ENCODE measurements at places on chromosomes 1 and 21.

DNA sequence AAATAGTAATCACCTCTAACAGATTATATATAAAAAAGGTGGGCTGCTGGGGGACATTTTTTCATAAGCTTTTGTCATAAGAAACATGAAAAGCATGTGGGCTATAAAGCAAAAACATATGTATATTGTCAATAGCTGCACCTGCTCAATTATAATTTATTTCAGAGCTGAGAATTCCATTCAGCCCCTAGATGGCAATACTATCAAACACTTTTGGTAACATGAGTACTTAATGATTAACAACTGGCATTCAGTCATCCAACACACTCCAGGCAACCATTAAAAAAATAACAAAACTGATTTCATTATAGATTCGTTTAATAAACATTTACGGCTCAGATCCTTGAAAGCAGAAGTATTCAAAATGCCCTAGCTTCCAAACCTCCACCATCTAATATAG, 115.1 kb downstream of the KCTD3 start:
- DNase-seq = no peak

DNA sequence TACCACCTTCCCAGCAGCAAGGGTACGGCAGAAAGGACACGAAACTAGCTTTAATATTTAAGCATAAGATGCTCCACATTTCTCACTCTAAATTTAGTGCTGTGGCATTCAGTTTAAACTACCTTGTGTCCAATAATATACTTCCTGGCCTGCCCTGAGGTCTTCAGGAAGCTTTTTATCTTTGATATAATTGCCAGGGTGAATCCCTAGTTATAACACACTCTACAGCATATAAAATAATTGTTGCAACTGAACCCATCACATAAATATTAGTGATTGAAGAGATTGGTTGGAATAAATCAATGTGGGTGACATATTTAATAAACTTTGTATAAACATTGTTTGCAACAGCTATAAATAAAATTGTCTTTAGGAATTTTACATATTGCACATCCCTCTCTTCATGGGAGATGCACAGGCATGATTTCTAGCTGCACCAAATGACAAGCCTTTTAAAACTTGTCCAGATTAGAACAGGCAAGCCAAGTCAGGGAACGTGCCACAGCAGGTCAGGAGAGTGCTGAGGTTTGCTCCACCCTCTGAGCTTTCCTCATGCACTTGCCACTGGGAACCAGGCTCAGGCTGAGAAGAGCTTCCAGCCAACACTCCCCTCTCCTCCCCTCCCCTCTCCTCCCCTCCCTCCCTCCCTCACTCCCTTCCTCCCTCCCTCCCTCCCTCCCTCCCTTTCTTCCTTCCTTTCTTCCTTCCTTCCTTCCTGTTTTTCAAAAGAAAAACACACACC, 623.2 kb upstream of the PKN2 start:
- DNase-seq = no peak

DNA sequence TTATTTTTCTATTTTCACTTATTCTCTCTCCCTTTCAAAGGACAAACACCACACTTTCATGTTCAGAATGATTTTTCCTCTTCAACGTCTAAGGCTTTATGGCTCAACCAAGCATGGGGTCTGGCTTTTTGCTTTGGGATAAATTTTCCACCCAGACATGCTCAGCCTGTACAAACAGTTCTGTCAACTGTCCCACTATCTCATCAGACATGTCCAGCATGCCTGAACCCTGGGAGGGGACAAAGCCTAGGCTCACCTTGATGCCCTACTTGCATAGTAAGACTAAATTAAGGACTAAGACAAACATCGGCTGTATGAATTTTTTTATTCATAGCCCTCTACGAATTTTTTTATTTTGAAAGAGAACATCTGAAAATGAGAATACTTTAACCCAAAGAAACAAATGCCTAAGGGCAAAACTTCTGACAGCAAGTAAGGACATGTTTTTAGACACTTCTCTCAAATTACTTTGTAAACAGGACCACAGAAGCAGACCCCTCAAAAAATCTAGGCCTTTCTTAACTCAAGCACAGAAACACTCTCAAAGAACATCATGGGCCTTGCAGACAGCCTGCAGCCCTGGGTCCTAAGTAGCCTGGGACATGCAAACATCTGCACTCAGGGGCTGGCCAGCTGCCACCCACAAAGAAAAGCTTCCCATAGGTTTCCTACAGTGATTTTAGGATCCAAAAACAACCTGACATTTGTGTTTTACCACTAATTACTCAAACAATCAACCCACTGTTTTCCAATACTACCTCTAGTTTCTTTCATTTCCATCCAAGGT, 72.3 kb upstream of the PALMD start:
- no peak for DNase-seq

DNA sequence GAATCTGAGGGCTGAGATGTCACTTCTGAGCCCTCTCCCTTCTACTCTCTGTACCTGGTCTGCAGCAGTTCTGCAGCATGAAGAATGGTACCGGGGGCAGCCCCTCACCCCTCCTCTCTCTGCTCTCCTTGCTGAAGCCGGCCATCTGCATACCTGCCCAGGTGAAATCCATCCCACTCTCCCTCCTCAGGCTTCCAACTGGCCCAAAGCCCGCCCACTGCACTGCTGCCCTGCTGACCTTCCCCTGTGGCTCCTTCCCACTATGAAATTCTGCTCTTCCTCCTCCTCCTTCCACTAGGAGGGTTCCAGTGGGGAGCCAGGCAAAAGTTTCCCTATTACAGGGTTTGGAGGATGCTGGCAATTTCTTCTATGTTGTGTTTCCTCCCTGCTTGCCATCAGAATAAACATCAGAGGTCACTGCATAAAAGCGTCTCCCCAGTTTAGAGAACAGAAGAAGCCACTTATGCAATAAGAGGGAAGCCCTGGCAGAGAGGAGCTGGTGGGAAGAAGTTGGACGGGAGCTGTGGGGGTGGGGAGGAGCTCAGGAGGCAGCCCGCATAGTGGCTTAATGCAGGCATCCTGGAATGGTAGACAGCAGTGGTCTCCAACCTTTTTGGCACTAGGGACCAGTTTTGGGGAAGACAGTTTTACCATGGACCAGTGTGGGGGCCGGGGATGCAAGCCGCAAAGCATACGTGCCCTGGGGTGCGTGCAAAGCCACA, 30.3 kb downstream of the TMCO4 start:
- no peak for DNase-seq

- DNase-seq = no peak
These were observed 9.3 kb downstream of the SLC19A1 start for GRCh38 chr21:45532826-45533360.

- no peak for DNase-seq
These were observed 139.7 kb downstream of the SLC44A5 start for GRCh38 chr1:75471252-75471651.

- no peak for DNase-seq
These were observed 14.6 kb downstream of the MED18 start for GRCh38 chr1:28343405-28343804.

- no peak for DNase-seq
These were observed 59.0 kb upstream of the RPL11 start for GRCh38 chr1:23632479-23633160.

- DNase-seq = peak; percentile 14
These were observed 68.8 kb upstream of the RGS1 start for GRCh38 chr1:192506741-192507155.

GRCh38 chr1:219427403-219427802, 185.5 kb downstream of the ZC3H11B start:
- no peak for DNase-seq

- no peak for DNase-seq
These were observed 68.4 kb downstream of the MACF1 start for GRCh38 chr1:39272798-39273469.

GRCh38 chr1:11731691-11732283, 4.1 kb upstream of the AGTRAP start:
- no peak for DNase-seq

- DNase-seq = no peak
These were observed 122.6 kb downstream of the KCNJ6 start for GRCh38 chr21:37793660-37794059.

DNA sequence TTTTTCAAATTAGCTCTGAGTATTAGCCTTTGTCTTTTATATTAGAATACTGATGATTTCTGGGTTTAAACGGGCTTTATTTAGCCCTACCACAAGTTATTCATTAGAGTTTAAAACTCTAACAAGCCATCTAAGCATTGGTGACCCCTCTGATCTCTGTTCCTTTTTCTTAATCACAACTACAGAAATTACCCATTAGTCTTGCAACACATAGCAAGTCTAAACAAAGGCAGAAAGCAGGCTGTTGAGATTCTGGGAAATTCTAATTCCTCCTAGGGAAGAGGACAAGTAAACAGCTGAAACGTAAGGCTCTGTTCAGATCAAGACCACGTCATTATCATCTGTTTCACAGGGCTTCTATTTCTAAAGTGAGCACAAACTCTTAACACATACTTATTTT, 491.2 kb upstream of the ZRANB2 start:
- no peak for DNase-seq

DNA sequence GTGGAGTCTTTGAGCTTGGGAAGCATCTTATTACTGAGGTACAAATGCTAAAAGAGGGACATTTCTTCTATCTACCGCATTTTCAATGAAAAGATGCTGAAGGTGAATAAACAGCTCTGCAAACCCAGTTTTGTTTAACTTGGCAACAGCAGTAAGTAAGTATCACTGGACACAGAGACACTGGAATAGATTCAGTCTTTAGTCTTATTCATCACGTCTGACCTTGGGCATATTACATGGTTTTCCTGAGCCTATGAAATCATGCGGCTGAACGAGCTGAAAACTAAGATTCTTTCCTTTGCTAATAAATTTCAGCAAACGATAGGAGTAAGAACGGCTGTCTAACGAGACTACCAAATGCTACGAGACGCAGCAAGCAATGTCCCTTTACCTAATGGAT, 207.4 kb downstream of the GABPA start:
- no peak for DNase-seq

- no peak for DNase-seq
These were observed 23.2 kb downstream of the INSL5 start for GRCh38 chr1:66777831-66778230.

DNA sequence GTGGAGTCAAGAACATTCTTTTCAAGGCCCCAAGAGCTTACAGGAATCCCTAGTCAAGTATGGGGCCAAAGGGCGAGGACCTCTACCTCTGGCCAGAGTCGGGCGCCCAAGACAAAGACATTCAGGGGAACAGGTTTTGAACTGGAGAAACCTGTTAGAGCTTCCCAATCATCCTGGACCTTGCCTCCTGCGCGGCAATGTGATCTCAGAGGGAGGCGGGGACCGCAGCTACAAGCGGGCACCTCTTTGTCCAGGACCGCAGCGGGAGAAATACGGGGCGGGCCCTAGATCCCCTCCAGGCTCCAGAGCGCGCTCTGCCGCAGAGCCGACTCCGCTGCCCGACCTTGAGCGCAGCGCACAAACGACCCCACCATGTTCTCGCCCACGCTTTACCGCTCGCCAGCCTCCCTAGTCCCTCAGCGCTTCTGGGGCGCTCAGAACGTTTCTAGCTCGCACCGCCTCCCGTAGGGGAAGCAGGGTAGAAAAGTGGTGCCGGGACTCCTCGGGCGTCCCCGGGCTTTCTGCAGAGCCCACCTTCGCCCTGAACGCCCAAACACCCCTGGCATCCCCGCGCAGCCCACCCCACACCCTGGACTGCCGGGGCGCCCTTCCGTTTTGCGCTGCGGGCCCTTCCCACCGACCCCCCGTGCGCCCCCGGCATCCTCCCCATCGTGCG, 28.1 kb downstream of the RABIF start:
- no peak for DNase-seq

DNA sequence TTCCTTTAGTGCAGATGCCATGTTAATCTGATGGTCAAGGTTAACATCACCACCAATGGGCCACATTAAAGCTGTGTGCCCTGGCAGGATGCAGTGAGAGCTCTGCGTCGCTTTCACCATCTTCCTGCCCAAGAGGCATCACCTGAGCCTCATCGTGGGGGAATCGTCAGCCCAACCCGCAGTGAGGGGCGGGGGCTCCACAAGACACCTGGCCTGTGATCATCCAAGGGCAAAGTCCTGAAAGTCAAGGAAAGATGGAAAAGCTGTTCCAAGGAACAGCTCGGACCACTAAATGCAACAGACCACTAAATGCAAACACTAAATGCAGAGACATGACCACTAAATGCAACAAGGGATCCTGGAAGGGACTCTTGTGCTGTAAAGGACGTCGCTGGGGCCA, 49.9 kb downstream of the WDR4 start:
- no peak for DNase-seq

GRCh38 chr1:17805869-17806684, 50.9 kb downstream of the ACTL8 start:
- DNase-seq = no peak

- DNase-seq = no peak
These were observed 3.4 kb downstream of the DDX59 start for GRCh38 chr1:200666309-200666708.

- no peak for DNase-seq
These were observed 901.2 kb downstream of the TTLL7 start for GRCh38 chr1:83097715-83098114.
